ENCODE measurements at places on chromosomes 12 and 14.

DNA sequence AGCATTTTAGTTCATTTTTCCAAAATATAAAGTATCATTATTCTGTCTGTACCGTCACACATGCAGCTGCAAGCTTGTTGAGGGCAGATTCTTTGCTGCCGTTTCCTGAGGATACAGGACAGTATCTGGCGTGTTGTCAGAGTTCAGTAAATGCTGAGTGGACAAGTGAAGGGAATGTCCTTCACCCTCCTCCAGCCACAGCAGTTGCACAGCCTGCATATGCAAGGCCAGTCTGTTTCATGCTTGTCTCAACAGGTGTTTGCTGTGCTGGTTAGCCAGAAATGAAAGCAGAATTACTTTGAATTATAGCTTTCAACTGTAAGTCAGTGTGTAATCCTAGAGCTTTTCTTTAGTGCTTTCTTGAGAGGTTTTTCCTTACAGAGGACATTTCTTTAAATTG is 36.5 kb downstream of the TDP1 start:
- no peak for DNase-seq

DNA sequence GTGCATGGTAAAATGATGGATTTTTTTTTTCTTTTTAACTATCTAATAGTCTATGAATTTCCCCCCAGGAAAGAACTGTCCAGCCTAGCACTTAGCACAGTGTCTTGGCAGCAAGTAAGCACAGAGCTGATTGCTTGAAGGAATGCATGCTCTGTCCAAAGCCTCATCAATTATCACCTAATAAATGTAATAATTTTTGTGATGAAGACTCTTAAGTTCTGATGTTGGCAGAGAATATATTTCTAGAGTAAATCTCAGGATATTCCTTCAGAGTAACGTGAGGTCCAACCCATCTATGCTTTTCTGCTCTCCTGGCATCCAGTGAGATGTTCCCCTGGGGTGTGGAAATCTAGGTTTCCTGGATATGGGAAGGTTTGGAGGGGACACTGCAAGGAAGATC is 152.4 kb downstream of the TMX1 start:
- no peak for DNase-seq

GRCh38 chr12:24840046-24840800 is 108.7 kb downstream of the BCAT1 start:
- DNase-seq, result no peak

- DNase-seq, result no peak
Measured at GRCh38 chr14:77791225-77791600, 8.7 kb upstream of the ADCK1 start.

- DNase-seq, result no peak
Measured at GRCh38 chr14:57833323-57833722, 32.6 kb downstream of the SLC35F4 start.

GRCh38 chr14:54768501-54769129 is 134.0 kb downstream of the GCH1 start:
- no peak for DNase-seq

GRCh38 chr14:43872222-43872621 is 634.9 kb downstream of the FSCB start:
- no peak for DNase-seq

- no peak for DNase-seq
Measured at GRCh38 chr14:58752771-58753201, 115.0 kb downstream of the DACT1 start.

- DNase-seq, result peak; percentile 19
Measured at GRCh38 chr14:106844608-106845285, 1318.4 kb downstream of the TMEM121 start.

DNA sequence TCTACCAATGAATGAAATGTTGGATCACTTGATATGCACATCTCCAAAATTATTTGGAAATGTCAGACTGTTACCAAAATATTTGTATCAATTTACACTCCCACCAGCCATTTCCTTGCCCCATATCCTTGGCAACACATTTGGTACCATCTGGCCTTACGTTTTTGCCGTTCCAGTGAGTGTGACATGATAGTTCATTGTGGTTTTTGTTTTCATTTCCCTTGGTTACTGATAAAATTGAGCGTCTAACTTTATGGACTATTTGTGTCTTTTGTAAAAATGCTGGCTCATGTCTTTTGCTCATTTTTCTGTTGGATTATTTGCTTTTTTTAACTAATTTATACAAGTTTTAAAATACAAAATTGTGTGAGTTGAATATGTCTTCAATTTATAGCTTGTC is 11.0 kb downstream of the KLHDC1 start:
- no peak for DNase-seq

- DNase-seq, result no peak
Measured at GRCh38 chr14:44626423-44626822, 119.3 kb upstream of the FSCB start.

- DNase-seq, result peak; percentile 14
Measured at GRCh38 chr12:69240631-69240995, 1.2 kb downstream of the CPSF6 start.

DNA sequence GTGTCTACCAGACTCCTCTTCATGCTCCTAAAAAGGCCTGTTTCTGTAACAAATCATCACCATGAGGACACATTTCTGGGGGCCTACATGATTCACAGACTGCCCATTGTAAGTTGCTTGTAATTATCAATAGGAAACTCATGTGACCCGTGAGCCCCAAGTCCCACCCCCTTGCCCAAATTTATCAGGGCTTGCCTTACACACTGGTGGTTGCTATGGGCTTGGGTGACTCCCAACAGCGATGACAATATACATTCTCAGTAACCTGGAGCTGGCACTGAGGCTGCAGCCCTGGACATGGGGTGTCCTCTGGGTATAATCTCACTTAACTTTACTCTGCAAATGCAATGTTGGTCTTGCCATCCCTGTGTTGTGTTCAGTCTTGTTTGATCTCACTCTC is 149.2 kb downstream of the NRXN3 start:
- DNase-seq, result no peak

DNA sequence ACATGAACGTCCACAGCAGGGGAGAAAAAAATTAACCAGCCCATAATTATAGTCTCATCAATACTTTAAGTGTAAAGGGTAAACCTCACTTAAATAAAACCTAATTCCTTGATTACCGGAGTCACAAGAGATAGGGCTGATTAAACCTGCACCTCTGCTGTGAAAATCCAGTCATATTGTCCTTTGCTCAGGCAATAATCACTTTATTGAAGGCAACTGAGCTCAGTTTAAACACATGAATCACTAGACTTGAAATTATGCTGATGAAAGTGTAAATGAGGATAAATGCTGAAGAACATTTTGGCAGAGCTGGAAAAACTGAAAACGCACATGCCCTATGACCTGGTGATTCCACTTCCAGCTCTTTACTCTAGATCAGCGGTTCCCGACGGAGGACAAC is 6.7 kb upstream of the HRK start:
- no peak for DNase-seq

DNA sequence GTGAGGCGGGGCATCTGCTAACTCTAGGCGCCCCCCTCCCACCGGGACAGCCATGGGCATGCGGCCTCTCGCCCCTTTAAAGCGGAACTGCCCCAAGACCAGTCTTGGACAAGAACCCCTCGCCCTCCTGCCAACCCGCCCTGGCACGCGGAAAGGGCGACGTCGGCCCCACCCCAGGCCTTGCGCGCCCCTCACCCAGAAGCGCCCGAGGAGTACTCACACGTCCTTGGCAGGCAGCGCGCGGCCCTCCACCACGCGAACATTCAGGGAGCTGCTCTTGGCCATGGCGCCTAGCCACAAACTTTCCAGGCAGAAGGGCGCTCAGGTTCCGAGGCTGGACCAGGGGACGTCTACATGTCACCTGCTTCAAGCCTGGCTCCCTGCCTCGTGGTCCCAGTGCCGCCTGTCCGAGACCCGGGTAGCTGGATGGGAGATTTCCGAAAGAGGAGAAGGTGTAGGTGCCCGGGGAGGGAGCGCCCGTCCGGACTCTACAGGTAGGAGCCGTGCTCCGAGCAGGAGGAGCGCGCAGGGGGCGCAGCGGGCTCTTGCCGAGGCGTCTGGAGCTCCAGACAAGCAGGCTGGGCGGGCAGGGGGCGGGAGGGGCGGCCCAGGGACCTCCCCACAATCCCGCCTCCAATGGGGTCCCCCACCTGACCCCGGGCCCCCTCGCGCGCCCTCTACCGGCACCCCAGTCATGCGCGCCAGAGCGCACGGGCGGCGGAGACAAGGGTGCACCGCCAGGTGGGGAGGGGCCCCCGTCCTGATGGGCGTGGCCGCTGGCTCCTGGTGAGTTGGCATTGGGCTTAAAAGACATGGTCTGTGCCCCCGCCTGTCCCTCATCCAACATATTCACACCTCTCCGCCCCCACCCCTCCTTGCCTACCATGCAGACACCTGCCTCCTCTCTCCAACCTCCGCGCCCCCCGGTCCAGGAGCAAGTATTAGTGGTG is at the start of gene RASAL1:
RASAL1 (minus strand) TSS at position 584 of the 950 bp plus-strand sequence; CDS start at position 285, 299 bp downstream.
- peak; percentile 51 for DNase-seq

GRCh38 chr12:108711489-108712164 is 19.7 kb downstream of the CORO1C start:
- no peak for DNase-seq

DNA sequence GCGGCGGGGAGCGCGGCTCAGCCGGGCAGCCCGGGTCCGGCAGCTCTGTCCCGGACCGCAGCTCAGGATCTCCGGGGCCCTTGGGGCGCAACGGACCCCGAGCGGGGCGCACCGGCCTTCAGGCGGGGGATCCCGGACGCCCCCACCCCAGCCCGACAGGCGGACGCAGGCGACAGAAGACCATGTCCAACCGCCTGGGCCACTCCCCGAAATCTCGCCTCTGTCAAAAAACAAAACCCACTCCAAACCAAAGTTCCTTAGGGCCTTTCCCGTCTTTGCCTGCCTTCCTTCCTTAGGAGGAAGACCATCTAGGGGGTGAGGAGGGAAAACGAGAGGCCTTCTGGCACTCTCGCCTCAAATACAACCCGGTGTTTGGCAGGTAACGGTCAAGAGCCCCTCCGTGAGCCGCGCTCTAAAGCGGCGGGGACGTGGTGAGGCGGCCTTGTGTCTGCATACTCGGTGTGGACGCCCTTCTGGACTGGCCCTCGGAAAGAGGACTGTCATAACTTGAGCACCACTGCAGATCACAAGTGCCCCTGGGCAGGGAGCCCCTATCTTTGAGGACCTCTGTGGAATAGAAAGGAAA is 604 bp downstream of the HCFC2 start:
- no peak for DNase-seq

GRCh38 chr14:95759941-95760340 is 46.0 kb upstream of the TCL1A start:
- DNase-seq, result no peak

GRCh38 chr12:47604221-47604873 is 101.5 kb downstream of the RPAP3 start:
- DNase-seq, result no peak

DNA sequence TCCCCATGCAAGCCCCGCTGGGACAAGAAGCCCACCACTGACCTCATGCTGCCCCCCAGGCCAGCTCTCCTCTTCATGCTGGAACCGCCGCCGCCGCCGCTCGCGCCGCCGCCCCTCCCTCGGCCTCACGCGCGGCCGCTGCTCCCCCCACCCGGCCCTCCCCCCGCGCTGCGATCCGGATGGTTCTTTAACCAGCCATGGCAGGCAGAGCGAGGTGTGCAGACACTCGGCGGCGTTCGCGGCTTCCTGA is at the start of gene DCAF5:
DCAF5 (minus strand) TSS at position 218 of the 250 bp plus-strand sequence; CDS start at position 77, 141 bp downstream.
- no peak for DNase-seq

DNA sequence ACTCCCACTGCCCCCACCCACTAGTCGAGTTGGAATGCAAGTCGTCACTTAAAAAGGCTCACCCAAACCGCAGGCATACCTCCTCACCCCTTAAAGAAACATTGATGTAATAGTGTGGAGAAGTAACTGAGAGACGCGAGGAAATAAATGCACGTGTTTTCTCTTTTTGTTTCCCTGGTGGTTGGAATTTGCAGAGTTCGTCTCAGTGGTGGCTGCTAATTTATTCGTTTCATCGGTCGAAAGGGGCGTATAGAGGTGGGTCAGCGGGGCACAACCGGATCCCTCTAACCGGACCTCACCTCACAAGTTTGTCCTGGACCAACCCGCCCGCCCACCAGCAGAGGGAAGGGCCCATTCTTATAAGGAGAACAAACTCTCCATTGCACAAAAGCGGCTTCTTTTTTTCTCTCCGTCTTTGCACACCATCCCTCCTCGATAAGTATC is 5.0 kb upstream of the NPAS3 start:
- DNase-seq, result peak; percentile 49

- no peak for DNase-seq
Measured at GRCh38 chr14:38207736-38208617, at the start of gene SSTR1. Gene SSTR1, plus strand, starts transcription at chr14:38207904. Its CDS starts 1,486 bp downstream, at chr14:38209390.

DNA sequence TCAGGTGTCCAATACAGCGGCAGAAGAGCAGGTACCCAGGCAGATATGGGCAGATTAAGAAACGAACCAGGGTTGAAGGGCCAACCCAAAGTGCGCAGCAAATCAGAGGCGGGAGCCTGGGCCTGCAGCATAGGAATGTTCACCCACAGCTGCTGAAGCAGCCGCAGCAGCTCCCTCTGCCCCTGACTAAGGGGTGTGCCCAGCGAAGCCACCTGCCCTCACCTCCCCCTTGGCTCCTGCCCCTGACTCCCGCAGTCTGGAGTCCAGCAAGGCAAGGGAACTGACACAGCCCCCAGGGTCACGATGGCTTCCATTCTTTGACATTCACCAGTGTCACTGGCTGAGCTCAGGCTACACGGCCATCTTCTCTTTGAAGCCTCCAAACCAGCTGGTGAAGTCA is 27.3 kb upstream of the ZFP36L1 start:
- DNase-seq, result no peak

- peak; percentile 99 for DNase-seq
Measured at GRCh38 chr12:125081427-125081826, 16.2 kb downstream of the AACS start.

- no peak for DNase-seq
Measured at GRCh38 chr12:120677765-120678473, 9.0 kb upstream of the MLEC start.

GRCh38 chr12:59452746-59453145 is 143.1 kb upstream of the SLC16A7 start:
- DNase-seq, result no peak

DNA sequence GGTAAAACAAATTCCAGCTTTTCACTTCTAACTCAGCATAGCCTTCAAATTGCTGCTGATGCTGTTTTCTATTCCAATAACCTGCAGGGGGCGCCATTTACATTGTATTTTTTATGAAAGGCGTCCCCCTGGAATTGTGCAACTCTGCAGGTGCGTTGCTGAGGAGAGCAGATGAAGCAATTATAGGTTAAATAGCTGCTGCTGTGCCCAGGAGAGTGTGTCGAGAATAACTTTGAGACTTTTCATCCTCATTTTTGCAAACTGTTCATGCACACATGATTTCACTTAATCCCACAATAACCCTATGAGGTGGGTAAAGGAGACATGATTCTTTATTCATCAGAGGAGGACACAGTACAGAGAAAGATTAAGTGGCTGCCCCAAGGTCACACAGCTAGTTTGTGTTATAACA is 75.7 kb downstream of the MYRFL start:
- DNase-seq, result peak; percentile 74

- DNase-seq, result no peak
Measured at GRCh38 chr14:103613517-103613916, 15.5 kb upstream of the KLC1 start.

GRCh38 chr14:77961847-77962580 is 162.1 kb downstream of the ADCK1 start:
- DNase-seq, result no peak

- DNase-seq, result no peak
Measured at GRCh38 chr14:60713513-60713912, 10.6 kb downstream of the SIX4 start.

Data from NCI-H2029 (cell line).